ENCODE measurements at places on chromosomes 5 and 9. TPM values are rescaled to one million over a fixed set of nuclear protein-coding genes. Genes with fewer than 3 reads are reported as not detected.
A peak's percentile ranks its signal among the peaks of the same experiment; 100 is the strongest.

AHRR gene
- 1.2 TPM for total RNA-seq

PCDHB5 gene
- total RNA-seq = 27.5 TPM

CATSPER3 gene
- 0.07 TPM for total RNA-seq

RNF183 gene
- total RNA-seq = 0.06 TPM

PCDHGC4 gene
- 1.1 TPM for total RNA-seq

HMGXB3 gene
- 27.8 TPM for total RNA-seq

SMIM15 gene
- 34.3 TPM for total RNA-seq

ZNF883 gene
- 3.9 TPM for total RNA-seq

DMRTA1 gene
- total RNA-seq = 4.8 TPM

SPACA9 gene
- total RNA-seq = 6.4 TPM

CBY3 gene
- total RNA-seq = 0.18 TPM

CDC20B gene
- 0.32 TPM for total RNA-seq

- DNase-seq = no peak
- H3K27ac ChIP-seq = no peak overlapping the region
Measured at GRCh38 chr9:101586651-101587050, 8.1 kb downstream of the PPP3R2 start.

DNA sequence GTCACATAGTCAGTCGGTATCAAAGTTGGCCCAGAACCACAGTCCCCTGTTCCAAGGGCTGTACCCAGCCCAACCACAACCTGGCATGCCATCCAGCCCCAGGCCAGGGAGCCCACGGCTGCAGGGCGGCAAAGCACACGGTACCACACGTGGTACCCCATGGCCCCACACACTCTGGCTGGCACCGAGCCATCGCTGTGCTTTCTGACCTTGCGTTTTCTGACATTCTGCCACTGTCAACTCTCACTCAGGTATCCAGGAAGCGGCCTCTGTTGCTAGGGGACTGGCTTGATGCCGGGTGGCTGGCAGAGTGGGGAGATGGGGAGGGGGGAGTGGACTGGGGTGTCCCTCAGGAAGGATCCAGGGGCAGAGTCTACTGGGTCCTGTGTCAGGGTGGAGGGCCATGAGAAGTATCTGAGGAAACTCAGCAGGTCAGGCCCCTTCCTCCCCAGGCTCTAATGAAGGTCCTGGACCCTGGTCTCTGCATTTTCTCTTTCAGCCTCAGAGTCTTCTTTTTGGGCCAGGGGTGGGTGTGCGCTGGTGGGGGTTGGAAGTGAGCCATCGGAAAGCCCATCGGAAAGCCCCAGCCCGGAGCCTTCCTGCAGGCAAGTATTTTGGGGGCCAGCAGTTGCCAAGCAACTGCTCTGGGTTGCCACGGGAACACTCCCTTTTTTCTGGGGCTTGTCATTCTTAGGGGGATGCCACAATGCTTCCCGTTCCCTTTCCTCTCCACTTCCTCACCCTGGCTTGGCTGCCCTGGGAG is 21.0 kb upstream of the RALGDS start:
- no peak for DNase-seq
- H3K36me3 ChIP-seq = no peaks in the 10 kb centered on the region
- no peak overlapping the region for H3K4me3 ChIP-seq
- no peak overlapping the region for H3K27ac ChIP-seq
- no peaks in the 10 kb centered on the region for H3K27me3 ChIP-seq

GRCh38 chr9:70607329-70607728 is 192.9 kb upstream of the KLF9 start:
- no peak overlapping the region for H3K27ac ChIP-seq
- H3K27me3 ChIP-seq = no peaks in the 10 kb centered on the region
- H3K4me1 ChIP-seq = no peaks in the 10 kb centered on the region

GRCh38 chr5:127801751-127802476 is 98.7 kb downstream of the CCDC192 start:
- H3K4me3 ChIP-seq = no peak overlapping the region
- no peak overlapping the region for H3K27ac ChIP-seq
- peak; percentile 23 for DNase-seq
- H3K27me3 ChIP-seq = no peaks in the 10 kb centered on the region
- no peaks in the 10 kb centered on the region for H3K4me1 ChIP-seq

DNA sequence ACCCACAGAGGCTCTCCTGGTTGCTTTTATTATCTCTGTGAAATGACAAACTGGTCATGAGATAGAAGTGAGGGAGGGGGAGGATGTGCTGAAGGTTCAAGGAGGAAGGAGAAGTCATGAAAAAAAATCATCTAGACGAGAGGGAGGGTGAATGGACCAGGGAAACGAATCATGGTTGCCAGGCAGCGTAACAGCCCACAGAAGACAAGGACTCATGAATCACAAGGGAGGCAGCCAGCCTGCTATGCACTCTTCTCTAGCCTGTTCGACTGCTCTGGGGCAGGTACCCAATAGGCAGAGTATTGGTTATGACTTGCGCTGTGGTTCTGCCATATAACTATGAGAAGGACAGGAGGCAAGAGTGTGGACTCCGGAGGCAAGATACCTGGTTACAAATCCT is 475.2 kb downstream of the CDK5RAP2 start:
- no peak overlapping the region for H3K27ac ChIP-seq
- no peak for DNase-seq
- H3K4me3 ChIP-seq = no peak overlapping the region
- H3K27me3 ChIP-seq = no peaks in the 10 kb centered on the region

- peaks cover 52% of the 10 kb centered on the region for H3K4me1 ChIP-seq
- peak overlapping the region; percentile 85 for H3K27ac ChIP-seq
- no peaks in the 10 kb centered on the region for H3K27me3 ChIP-seq
- no peaks in the 10 kb centered on the region for H3K36me3 ChIP-seq
- peak; percentile 53 for DNase-seq
Measured at GRCh38 chr9:90333226-90333625, 309.4 kb downstream of the DIRAS2 start.

DNA sequence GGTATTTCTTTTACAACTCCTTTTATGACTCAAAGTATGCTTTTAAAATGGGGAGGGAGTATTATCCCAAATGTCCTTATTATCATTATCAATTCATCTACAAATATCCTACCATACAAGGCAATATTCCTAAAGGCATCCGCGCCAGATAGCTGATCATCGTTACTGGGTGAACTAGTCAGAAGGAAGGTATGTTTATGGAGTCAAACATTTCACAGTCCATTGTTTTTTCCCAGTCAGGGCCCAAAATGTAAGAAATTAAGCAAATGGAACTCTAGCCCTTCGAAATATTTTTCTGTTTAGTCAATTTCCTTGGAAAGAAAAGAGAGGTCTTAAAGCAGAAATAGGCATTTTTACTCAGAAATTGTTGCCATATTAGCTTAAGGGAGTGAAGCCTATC is 188.5 kb upstream of the CCNG1 start:
- H3K4me1 ChIP-seq = no peaks in the 10 kb centered on the region
- no peak overlapping the region for H3K4me3 ChIP-seq
- H3K27me3 ChIP-seq = no peaks in the 10 kb centered on the region
- H3K36me3 ChIP-seq = no peaks in the 10 kb centered on the region

DNA sequence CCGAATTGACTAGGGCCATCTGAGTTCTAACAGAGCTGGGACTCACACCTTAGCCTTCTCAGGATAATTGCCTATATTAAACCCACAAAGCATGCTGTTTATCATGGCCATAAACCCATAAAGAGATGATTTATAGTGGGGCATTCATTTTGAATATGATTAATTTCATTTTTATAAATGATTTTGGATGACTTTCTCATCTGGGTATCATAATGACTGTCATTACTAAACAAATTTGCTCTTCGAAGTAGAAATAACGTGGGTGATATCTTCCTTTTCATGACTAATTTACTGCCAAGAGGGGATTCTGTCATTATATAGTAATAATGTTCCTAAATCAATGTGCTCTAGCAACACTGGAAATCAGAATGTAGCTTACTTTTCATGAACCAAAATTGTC is 498.2 kb downstream of the CDH12 start:
- DNase-seq = no peak
- no peak overlapping the region for H3K27ac ChIP-seq
- peaks cover 6% of the 10 kb centered on the region for H3K4me1 ChIP-seq
- no peaks in the 10 kb centered on the region for H3K27me3 ChIP-seq
- no peak overlapping the region for H3K4me3 ChIP-seq

DNA sequence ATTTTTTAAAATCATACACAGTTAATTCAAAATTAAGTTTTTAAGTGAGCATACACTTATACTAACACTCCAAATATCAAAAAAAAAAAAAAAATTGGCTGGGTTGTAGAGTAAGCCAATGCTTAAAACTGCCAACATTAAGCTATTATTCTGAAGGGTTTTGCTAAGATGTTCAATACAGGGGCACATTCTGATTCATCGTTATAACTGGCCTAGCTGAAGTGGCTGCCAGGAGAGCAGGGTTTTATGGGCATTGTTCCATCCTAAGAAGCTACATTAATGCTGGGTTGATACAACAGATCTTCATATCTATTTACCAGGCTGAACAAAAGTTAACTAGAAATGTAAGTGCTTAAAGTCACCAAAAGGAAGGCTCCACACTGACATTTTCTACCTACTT is 13.4 kb downstream of the ELAVL2 start:
- no peaks in the 10 kb centered on the region for H3K4me1 ChIP-seq
- no peak overlapping the region for H3K4me3 ChIP-seq
- no peaks in the 10 kb centered on the region for H3K36me3 ChIP-seq
- no peak for DNase-seq

GRCh38 chr5:158013939-158014338 is 155.0 kb upstream of the CLINT1 start:
- no peaks in the 10 kb centered on the region for H3K27me3 ChIP-seq
- H3K27ac ChIP-seq = no peak overlapping the region
- H3K4me3 ChIP-seq = no peak overlapping the region

GRCh38 chr5:138981586-138981985 is 106.5 kb upstream of the LRRTM2 start:
- peaks cover 19% of the 10 kb centered on the region for H3K4me1 ChIP-seq
- no peak overlapping the region for H3K27ac ChIP-seq
- peak; percentile 39 for DNase-seq
- H3K27me3 ChIP-seq = no peaks in the 10 kb centered on the region
- H3K4me3 ChIP-seq = no peak overlapping the region

- no peak within 1 kb of the TSS for H3K27ac ChIP-seq
- no peaks in the 10 kb centered on the region for H3K4me1 ChIP-seq
Measured at GRCh38 chr5:80034962-80035821, at the start of gene THBS4. TSS of gene THBS4 (plus strand) at chr5:80035348. CDS start at chr5:80035538, 190 bp downstream.

DNA sequence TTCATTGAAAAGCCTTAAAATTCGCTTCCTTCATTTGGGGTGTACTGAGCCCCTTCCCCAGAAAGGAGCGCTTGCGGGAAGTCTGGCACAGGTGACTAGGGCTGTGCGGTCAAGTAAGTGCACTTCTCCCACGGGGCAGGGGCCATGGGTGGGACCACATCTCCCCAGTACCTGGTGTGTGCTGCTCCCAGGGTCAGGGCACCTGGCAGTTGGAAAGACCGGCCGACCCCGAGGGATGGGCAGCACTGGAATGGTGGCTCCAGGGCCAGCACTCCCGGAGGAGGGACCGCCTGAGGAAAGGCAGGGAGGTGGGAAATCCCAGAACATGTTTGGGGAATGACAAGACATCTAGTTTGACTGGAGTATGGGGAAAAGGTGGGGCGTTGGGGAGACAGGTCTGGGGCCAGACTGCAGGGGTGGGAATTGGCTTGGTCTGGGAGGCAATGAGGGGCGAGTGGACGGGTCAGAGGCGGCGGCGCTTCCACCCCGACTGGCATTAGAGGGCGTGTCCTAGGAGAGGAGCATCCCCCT is 727 bp upstream of the GLIPR2 start:
- H3K4me3 ChIP-seq = peak overlapping the region; percentile 85
- peak; percentile 3 for DNase-seq
- H3K4me1 ChIP-seq = no peaks in the 10 kb centered on the region
- H3K27ac ChIP-seq = no peak overlapping the region
- no peaks in the 10 kb centered on the region for H3K36me3 ChIP-seq
- H3K27me3 ChIP-seq = peaks cover 72% of the 10 kb centered on the region

- H3K27me3 ChIP-seq = no peaks in the 10 kb centered on the region
- no peaks in the 10 kb centered on the region for H3K36me3 ChIP-seq
- peak overlapping the region; percentile 26 for H3K4me3 ChIP-seq
- H3K27ac ChIP-seq = no peak overlapping the region
- DNase-seq = peak; percentile 89
- H3K4me1 ChIP-seq = peaks cover 35% of the 10 kb centered on the region
Measured at GRCh38 chr9:2158111-2158610, 143.0 kb downstream of the SMARCA2 start.

- peak; percentile 50 for DNase-seq
- no peak overlapping the region for H3K27ac ChIP-seq
- no peaks in the 10 kb centered on the region for H3K4me1 ChIP-seq
- no peak overlapping the region for H3K4me3 ChIP-seq
- no peaks in the 10 kb centered on the region for H3K36me3 ChIP-seq
Measured at GRCh38 chr9:15277400-15278090, 29.5 kb downstream of the TTC39B start.

GRCh38 chr5:175215906-175216305 is 228.1 kb downstream of the DRD1 start:
- no peak overlapping the region for H3K27ac ChIP-seq
- no peaks in the 10 kb centered on the region for H3K27me3 ChIP-seq
- H3K4me1 ChIP-seq = no peaks in the 10 kb centered on the region
- no peak overlapping the region for H3K4me3 ChIP-seq

DNA sequence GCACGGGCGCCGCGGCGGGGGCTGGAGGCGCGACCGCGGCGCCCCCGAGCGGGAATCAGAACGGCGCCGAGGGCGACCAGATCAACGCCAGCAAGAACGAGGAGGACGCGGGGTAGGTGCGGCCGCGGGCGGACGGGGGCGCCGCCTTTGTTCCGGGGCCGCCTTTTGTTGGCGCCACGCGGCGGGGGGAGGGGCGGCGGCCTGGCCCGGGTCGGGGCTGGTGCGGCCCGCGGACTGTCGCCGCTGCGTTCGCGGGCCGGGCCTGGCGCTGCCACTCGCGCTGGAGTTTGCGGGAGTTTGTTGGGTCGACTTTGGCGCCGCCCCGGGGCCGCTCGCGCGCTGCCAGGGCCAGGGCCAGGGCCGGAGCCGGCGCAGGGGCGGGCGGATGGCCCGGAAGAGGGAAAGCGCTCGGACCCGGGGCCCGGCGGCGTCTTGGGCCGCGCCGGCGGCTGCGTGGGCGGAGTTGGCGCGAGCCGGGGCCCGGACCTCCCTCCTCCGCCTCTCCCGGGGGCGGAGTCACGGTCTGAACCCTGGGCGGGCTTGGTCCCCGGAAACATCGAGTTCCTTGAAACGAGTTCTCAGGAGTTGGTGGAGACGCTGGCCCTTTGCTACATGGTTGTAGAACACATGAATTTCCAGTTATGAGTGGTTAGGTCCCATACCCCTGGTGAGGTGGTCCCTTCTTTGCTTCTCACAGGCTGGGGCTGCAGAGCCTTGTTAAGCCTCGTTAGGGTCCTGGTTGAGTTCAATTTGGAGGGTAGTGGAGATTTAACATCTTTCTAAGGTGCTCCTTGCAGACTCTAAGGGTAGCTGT is 809 bp downstream of the HNRNPAB start:
- DNase-seq = peak; percentile 82
- peak overlapping the region; percentile 94 for H3K4me3 ChIP-seq
- peaks cover 9% of the 10 kb centered on the region for H3K4me1 ChIP-seq
- peaks cover 38% of the 10 kb centered on the region for H3K36me3 ChIP-seq
- no peaks in the 10 kb centered on the region for H3K27me3 ChIP-seq
- H3K27ac ChIP-seq = peak overlapping the region; percentile 92

- DNase-seq = peak; percentile 93
- no peaks in the 10 kb centered on the region for H3K27me3 ChIP-seq
- no peak overlapping the region for H3K27ac ChIP-seq
- H3K4me3 ChIP-seq = no peak overlapping the region
- peaks cover 7% of the 10 kb centered on the region for H3K36me3 ChIP-seq
- no peaks in the 10 kb centered on the region for H3K4me1 ChIP-seq
Measured at GRCh38 chr9:120475341-120475740, 104.6 kb downstream of the CDK5RAP2 start.

GRCh38 chr5:163760498-163760897 is 255.1 kb downstream of the MAT2B start:
- no peaks in the 10 kb centered on the region for H3K27me3 ChIP-seq
- peak overlapping the region; percentile 39 for H3K27ac ChIP-seq
- no peak overlapping the region for H3K4me3 ChIP-seq
- H3K36me3 ChIP-seq = no peaks in the 10 kb centered on the region
- H3K4me1 ChIP-seq = peaks cover 8% of the 10 kb centered on the region

- H3K36me3 ChIP-seq = no peaks in the 10 kb centered on the region
- peaks cover 37% of the 10 kb centered on the region for H3K27me3 ChIP-seq
- no peaks in the 10 kb centered on the region for H3K4me1 ChIP-seq
Measured at GRCh38 chr9:70040376-70040903, 3.2 kb upstream of the MAMDC2 start.
